AG09319 (cell line): ENCODE measurements at places on chromosomes 5 and 9.

DNA sequence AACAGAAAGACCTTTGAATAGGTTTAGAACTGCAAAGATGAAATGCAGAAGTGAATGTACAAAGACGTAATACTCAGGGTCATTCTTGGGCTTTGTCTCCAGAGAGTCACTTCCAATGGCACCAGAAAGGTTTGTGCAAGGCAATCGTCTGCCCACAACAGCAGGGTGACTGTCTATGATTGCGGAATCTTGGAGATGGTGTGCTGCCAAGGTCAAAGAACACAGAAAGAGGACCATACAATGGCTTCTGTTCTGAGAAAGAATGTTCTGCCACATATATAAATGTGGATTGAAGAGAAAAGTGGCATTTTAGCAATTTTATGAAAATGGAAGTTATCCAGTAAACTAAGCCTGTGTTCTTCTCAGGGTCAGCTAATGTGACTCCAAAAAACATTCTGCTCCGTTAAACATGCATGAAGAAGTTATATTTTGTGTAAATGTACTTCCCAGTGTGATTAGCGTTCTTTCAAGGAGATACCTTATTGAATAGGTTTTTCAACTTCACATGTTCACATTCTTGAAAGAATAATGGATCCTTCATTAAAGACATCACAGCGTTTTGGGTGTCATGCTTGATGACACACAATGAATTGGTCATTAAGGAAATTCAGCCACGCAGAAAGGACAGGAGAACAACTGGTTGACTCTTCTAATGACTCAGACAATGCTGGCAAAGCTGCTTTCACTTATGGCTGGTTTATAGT lies 73.4 kb upstream of the CDH6 start:
- no peak for DNase-seq

DNA sequence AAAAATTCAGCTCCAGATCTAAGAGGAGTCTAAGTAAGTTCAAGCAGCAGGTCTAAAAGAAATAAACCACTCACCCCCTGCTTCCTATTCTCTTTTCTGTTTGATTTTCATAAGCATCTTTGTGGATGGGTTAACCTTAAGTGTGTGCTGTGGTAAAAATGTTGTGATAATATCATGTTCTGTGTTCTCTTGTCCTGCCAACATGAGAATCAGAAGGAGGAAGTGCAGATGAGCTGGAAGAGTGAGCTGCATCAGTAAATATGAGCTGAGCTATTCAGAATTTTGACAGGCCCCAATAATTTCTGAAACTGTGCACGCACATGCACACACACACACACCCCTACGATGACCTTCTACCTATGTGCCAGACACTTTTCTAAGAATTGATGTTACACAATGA lies 186.5 kb upstream of the ANKRD55 start:
- no peak for DNase-seq

DNA sequence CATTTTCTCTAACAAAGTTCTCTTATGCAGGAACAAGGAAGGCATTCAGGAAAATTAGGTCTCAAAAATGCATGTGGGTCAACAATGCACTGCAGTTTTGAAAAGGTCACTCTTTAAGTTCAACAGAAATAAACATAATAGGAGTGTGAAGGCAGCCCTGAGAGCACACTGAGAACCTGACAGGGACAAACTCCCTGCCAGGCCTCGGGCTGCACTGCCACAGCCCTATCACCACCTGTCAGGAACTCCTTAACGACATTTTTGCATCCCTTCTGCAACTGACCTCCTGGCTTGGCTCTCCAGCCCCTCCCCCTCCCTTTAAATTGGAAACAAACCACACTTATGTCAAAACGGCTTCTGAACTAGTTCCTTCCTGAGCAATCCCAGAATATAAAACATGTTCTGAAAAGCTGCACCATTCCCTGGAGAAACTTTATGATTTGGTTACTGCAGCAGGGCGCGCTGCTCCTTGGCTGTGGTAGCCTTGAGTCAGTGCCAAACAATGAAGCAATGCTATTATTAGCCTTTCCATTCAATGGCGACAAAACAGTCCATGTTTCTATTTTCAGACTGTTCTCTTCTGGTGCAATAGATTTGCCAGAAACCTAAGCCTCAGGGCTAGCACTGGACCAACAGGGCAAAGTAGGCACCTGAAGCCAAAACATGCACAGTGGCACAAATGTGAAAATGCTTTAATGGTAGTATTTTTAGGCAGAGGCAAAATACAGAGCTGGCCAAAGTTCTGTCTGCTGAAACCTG lies 160.1 kb upstream of the ZNF608 start:
- peak; percentile 44 for DNase-seq

DNA sequence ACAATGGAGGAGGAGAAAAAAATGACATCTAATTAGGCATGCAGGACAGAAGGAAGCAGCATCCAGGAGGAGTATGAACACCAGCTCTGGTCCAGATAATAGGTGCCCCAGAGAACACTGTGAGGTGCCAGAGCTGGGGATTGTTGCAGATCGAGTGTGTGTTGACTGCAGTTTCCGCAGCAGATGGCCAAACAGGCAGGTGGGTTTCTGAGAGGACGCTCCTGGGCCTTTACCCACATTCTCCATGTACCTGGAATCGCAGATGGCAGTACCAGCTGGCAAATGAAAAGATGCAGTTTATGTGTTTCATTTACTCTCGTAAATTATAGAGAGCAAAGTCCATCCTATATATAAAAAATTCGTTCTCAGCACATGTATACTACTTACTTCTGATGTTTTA lies 182.2 kb upstream of the ISL1 start:
- DNase-seq = no peak

- DNase-seq = no peak
Measured at GRCh38 chr5:86968301-86968753, 299.4 kb upstream of the RASA1 start.

DNA sequence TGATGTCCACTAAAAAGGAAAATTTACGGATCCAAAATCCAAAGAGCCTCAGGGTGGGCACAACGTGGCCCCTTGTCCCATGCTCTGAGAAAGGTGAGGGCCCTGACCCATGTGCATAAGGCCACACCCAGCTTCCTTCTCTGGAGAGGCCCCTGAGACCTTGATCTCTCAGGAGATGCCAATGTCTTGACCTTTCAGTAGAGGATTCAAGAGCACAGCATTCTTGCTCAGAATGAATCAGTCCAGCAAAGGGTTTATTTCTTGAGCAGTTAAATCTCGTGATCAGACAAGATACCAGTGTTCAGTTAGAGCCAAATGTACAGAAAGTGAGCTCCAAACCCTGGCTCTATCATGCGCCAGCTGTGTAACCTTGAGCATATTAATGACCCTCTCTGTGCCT lies 115.9 kb upstream of the DAPK1 start:
- DNase-seq = no peak

- no peak for DNase-seq
Measured at GRCh38 chr5:122170620-122171019, 41.3 kb downstream of the ZNF474 start.

GRCh38 chr5:107698286-107698685 lies 27.5 kb upstream of the EFNA5 start:
- DNase-seq = no peak

- no peak for DNase-seq
Measured at GRCh38 chr5:116514421-116514970, 60.1 kb downstream of the SEMA6A start.

- DNase-seq = no peak
Measured at GRCh38 chr9:99855467-99856176, 33.9 kb downstream of the NR4A3 start.

DNA sequence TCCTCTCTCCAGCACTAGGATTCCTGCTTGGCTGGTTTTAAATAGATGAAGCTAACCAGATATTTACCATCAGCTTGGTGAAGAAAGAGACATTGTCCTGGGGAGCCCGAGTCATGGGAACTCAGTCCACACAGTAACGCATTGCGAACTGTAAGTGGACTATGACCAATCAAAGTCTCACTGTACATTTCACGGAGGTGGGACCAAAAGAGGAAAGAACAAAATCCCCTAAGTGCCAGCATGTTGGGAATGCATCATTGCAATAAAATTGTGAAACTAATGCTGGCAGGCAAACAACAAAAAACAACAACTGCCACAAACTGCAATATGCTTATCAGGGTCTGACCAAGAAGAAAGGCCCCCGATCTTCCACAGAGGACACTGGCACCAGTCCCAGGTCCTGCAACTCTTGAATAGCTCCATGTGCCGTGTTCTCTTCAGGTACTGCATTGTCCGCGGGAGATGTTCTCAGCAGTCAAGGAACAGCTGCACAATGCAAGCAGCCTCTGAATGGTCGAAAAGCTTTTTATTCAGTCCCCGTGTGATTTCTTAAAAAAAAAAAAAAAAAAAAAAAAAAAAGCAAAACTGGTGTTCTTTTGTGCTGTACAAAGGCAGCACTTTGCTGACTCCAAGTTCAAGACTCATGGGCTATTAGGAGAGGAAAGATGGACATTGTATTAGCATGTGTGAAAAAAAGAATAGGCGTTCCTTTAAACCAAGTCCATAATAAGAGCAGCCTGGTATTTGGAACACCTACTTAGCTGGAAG lies 38.1 kb downstream of the SEMA6A start:
- no peak for DNase-seq

DNA sequence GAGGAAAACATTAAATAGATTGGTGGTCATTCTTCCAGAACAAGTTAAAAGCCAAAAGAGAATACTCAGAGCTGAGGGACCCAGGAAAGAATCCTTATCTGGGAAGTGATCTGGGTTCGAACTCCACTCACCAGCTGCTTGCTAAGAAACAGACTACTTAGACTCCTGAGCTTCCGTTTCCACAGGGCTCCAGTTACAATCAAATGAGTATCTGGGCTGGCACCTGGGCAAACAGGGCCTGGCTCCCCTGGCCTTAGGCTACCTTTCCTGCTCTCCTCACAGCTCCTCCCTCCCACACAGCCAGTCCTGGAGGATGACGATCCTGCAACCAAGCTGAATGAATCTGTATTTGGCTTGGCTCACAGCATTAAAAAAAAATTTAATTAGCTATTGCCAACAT lies 2.5 kb downstream of the MAPK9 start:
- no peak for DNase-seq

DNA sequence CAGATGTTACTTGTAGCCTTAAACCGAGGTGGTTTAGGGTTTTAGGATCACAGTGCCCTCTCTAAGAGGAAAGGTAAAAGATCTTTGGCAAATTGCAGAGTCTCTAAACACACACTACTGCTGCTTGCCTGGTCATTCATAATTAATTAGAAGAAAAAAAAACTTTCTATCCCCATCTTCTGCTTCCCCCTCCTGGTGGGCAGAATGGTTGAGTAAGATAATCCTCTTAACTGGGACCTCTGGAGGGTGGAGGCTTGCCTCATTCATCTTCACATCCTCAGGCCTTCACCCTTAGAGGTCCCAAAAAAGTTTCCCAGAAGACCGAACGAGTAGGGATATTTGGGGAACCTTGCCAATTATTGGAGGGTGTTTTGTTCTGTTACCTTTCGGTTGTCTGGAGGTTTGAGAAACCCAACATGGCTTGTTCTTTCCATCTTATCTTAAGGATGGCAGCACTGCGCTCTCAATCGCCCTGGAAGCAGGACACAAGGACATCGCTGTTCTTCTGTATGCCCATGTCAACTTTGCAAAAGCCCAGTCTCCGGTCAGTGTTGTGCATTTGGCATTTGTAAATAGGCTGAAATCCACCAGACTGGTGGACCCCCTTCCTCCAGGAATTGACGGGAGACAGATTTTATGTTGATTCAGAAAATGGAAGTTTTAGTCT lies 97.3 kb upstream of the DMRT1 start:
- no peak for DNase-seq

GRCh38 chr9:124657516-124657915 lies 113.6 kb downstream of the NR6A1 start:
- no peak for DNase-seq

DNA sequence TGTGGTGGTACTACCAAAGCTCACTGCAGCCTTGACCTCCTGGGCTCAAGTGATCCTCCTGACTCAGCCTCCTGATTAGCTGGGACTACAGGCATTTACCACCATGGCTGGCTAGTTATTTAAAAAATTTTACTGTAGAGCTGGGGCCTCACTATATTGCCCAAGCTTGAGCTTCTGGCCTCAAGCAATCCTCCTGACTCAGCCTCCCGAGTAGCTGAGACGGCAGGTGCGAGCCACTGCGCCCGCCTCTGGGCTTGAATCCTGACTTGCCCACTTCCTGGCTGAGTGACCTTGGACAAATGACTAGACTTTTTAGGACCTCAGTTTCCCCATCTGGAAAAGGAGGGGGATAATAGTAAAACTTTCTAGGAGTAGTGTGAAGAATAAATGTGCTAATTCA lies 32.1 kb downstream of the NCS1 start:
- no peak for DNase-seq

DNA sequence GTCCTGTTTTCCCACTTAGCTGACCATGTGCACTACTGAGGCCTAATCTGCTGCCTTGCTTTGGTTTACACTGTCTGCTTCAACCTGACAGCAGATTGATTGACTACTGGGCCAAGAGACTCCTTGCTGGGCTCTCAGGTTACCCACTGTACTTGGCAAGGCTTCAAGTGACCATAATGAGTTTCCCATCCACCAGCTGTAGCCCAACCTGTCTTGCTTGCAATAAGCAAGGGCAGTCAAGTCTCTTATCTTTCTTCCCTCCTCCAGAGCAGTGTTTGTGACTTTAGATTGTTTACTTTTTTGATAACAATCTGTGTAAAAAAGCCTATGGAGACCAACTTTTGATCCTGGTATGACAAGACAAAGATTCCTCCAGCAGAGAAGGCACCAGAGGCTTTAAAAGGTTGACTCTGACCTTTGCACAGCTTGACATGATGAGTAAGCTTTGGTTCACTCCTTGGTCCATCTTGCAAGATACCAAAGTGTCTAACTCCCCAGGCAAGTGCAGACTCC lies 912.3 kb upstream of the SEMA6A start:
- DNase-seq = no peak

- DNase-seq = no peak
Measured at GRCh38 chr9:19224563-19224962, 5.9 kb upstream of the DENND4C start.

DNA sequence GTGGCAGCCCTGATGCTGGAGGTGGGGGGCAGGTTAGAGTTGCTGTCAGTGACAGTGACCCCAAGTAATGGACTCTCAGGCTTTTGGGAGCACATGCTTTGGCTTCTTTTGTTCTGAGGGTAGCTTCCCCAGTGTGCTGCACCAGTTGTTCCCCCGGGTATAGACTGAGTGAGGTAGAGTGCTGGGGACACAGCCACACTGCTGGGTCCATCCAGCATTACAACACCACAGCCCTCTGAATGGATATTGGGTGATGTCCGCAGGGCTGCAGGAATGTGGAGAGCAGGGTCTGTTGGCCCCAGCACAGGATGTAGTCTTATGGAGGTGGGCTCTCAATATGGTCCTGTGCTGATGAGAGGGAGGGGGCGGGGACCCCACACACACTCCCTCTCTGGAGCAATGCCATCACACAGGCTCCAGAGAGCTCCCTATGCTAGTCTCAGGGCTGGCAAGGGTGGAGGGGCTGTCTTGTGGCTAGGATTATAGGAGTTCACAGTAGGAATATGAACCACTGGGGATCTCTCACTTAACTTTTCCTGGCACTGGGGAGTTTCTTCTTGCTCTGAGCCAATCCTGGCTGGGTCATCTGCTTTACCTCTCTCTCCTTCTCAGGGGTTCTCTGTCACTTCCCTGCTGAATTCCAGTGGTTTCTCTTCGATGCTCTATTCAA lies 20.7 kb downstream of the OSMR start:
- DNase-seq = no peak

GRCh38 chr5:86439593-86440110 lies 178.1 kb upstream of the COX7C start:
- DNase-seq = no peak
